ENCODE measurements at places on chromosomes 3 and 15. TPM values are rescaled to one million over a fixed set of nuclear protein-coding genes. Genes with fewer than 3 reads are reported as not detected.

CMTM8 gene
- total RNA-seq: not detected

DNA sequence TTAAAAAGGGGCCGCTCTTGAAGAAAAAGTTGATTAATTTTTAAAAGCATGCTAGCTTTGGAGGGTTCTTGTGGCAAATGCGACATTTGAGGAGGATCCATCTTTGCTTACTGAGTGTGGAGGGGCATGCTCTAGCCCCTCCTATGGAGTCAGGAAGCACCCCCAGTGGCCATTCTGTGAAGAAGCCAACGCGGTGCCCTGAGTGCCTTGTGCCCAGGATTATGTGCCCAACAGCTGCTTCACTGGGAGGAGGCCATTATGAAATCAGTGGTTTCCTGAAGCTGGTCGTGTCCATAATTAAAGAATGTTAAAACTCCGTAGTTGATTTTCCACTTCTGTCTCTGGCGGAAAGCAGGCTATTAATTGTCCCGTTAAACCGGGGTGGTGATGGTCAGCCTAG is 69.1 kb upstream of the TNFAIP8L3 start:
- no peak overlapping the region for H3K4me3 ChIP-seq
- H3K36me3 ChIP-seq: no peaks in the 10 kb centered on the region
- H3K4me1 ChIP-seq: peaks cover 7% of the 10 kb centered on the region
- no peak overlapping the region for H3K27ac ChIP-seq

- no peak for DNase-seq
- no peaks in the 10 kb centered on the region for H3K36me3 ChIP-seq
- H3K4me3 ChIP-seq: no peak overlapping the region
- H3K27ac ChIP-seq: no peak overlapping the region
- H3K4me1 ChIP-seq: no peaks in the 10 kb centered on the region
Measured at GRCh38 chr3:170267793-170268192, 45.6 kb downstream of the PRKCI start.

DNA sequence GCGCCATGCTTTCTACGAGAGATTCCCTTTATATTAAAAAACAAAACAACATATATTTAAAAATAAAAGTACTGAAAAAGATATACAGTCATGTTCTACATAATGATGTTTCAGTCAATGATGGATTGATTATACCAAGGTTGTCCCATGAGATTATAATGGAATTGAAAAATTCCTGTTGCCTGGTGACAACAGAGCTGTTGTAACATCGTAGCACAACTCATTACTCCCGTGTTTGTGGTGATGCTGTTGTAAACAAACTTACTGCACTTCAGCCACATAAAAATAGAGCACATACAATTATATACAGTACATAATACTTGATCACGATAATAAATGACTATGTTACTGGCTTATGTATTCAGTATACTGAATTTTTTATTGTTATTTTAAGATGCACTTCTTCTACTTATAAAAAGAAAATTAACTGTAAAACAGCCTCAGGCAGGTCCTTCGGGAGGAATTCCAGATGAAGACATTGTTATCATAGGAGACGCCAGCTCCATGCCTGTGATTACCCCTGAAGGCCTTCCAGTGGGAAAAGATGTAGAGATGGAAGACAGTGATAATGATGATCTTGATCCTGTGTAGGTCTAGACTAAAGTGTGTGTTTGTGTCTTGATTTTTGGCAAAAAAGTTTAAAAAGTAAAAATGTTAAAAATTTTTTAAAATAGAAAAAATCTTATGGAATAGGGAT is 11.7 kb downstream of the CCR1 start:
- no peak for DNase-seq
- no peak overlapping the region for H3K4me3 ChIP-seq
- H3K36me3 ChIP-seq: peaks cover 16% of the 10 kb centered on the region
- H3K4me1 ChIP-seq: no peaks in the 10 kb centered on the region
- no peak overlapping the region for H3K27ac ChIP-seq

- no peak overlapping the region for H3K27ac ChIP-seq
- no peak overlapping the region for H3K4me3 ChIP-seq
- H3K36me3 ChIP-seq: no peaks in the 10 kb centered on the region
- no peaks in the 10 kb centered on the region for H3K4me1 ChIP-seq
- no peak for DNase-seq
- H3K27me3 ChIP-seq: no peaks in the 10 kb centered on the region
Measured at GRCh38 chr3:111593666-111594065, 1.5 kb downstream of the ZBED2 start.
